ENCODE measurements at places on chromosomes 2 and 18.

GRCh38 chr2:161981679-161982250, 92.2 kb downstream of the DPP4 start:
- DNase-seq: no peak

DNA sequence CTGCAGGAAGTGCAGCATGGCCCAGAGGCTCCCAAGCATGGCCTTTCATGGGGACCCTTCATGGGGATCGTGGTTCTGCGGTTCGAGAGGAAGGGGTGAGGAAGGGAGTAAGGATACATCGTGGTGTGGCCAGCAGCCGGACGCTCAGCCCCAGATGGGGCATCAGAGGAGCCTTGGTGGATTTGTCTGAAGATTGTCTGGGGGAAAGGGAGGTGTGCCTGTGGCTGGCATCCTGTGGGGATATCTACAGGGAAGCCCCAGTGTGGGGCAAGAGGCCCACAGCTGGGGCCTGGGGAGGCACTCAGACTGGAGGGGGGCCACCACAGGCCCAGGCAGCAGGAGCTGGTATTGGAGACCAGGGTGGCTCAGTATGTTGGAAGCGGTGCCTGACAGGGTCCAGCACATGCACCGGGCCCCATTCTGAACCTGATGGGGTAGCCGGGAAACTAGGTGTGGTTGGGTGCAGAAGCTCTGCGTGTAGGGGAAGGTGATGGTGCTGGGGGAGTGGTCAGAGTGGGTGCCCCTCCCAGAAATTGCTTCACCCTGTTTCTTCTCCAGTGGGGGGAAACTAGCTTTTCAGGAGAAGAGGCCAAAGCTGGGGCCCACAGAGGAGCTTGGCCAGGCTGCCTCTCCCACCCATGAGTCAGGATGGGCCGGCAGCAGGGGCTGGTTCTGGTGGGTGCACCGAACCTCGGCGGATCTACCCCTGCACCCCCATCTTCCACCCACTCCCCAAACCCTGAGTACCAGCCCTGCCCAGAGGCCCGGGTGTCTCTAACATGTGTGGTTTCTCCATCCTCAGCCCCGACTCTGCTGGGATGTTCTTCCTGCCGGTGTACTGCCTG, 274.4 kb upstream of the HDAC4 start:
- DNase-seq: no peak

GRCh38 chr2:4528246-4528645, 824.9 kb downstream of the DCDC2C start:
- DNase-seq: no peak

DNA sequence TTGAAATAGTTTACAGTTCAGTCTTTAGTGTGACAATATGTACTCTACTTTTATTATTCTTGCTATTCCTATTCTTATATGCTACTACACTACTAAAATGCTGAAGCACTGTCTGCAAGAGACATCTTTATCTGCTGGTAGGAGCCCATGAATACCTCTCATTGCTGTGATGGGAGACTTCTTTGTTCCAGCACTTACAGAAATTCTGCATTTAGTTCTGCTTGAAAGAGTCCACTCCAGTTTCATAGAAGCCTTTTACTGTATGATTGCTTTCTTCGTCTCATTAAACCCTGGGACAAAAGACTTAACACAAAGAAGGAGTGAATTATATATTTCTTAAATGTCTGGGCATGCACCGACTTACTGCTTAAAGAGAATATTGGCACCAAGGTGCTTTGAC, 272.7 kb downstream of the CD226 start:
- DNase-seq: no peak

DNA sequence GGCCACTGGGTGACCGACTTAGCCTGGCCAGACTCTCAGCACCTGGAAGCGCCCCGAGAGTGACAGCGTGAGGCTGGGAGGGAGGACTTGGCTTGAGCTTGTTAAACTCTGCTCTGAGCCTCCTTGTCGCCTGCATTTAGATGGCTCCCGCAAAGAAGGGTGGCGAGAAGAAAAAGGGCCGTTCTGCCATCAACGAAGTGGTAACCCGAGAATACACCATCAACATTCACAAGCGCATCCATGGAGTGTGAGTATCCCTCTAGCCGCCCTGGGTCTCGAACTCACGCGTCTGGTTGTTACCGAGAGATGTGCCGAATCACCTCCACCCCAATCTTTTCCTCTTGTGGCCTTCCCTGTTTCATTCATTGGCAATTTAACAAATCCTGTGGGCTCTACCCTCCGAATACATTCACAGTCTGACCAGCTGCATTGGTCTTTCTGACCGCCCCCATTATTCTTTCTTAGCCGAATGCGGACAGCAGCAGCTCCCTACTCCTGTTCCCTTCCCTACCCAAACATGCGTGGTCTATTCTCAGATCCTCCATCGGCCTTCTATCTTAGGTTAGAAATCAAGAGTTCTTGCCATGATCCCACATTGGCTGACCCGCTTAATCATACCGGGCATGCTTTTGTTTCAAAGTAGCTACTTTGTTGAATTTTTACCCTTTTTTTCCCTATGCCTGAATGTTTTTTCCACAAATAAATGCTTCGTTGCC, 631 bp downstream of the RPL31 start:
- DNase-seq: no peak

GRCh38 chr2:145841973-145842372, 1322.1 kb upstream of the ZEB2 start:
- DNase-seq: no peak

- DNase-seq: no peak
Measured at GRCh38 chr2:129587426-129588064, 391.9 kb upstream of the RAB6C start.

DNA sequence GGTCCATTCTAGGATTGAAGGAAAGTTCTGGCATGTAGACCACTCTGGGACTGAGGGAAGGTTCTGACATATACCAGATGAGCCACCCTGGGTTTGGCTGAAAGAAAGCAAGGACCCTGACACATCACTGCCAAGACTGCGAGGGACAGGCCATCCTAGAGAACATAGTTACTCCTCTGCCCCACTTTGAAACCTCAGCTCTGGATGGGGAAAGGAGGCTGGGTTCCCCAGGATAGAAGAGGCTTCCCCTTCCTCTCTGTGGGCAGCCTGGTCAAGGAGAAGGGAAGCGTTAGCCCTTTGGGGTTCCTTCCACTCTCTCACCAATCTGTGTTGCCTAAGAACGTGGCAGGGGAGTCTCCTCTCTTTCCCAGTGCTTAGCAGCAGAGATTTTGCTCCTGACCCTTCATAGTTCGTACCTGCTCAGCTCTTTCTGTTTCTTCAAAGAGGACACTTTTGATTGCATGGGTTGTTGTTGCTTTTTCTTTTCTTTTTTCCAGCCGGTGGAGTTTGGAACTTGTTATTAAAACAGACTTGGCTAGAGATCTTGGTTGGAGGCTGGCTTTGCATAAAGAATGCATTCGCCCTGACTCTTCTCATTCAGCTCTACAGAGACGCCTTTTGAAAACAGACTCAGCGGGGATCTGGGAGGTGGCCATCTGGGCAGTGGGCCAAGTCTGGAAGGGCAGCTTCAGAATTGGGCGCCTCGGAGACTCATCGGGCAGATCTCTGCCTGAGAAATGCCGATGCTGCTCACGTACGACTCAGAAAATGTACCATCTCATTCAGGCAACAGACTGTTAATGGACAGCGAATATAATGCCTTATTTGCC, 166.1 kb downstream of the CLIP4 start:
- no peak for DNase-seq

Data from activated CD4-positive, alpha-beta T cell treated with anti-CD3 and anti-CD28 coated beads, Interleukin-2, amount 10 ng/mL, durations not matched to agents 24 days and 14 days (primary cell).